ENCODE measurements at places on chromosomes 1 and 21.

GRCh38 chr1:162055062-162055461 lies 14.4 kb upstream of the NOS1AP start:
- no peak for DNase-seq

- DNase-seq, result no peak
Observed at GRCh38 chr1:150141452-150141851, 8.3 kb upstream of the PLEKHO1 start.

- DNase-seq, result no peak
Observed at GRCh38 chr1:154572468-154573167, 5.0 kb downstream of the CHRNB2 start.

GRCh38 chr1:110159168-110159567 lies 8.9 kb downstream of the SLC6A17 start:
- DNase-seq, result no peak

- DNase-seq, result no peak
Observed at GRCh38 chr1:72271555-72272085, 10.7 kb downstream of the NEGR1 start.

GRCh38 chr1:145720556-145720877 lies 1.2 kb downstream of the CD160 start:
- no peak for DNase-seq
